ENCODE measurements at places on chromosomes 1 and 21.

DNA sequence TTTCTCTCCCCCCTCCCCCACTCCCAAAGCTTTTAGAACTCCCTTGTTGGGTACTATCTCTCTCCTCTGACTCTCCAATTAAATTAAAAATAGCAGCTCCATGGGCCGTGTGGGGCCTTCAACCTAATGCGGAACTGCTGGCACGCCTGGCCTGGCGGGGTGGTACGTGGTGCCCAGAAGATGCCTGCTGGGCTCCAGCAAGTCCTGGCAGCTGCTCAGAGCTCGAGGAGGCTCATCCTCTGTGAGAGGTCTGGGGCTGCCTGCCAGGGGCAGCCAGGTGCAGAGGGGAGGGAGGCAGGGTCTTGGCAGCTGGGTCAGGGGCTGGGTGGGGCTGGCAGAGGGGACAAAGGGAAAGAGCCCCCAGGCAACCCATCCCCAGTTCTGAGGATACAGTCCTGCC, 74.4 kb downstream of the ACTL8 start:
- no peak for DNase-seq

- peak; percentile 19 for DNase-seq
Measured at GRCh38 chr1:230797942-230798365, 50.8 kb downstream of the CAPN9 start.

DNA sequence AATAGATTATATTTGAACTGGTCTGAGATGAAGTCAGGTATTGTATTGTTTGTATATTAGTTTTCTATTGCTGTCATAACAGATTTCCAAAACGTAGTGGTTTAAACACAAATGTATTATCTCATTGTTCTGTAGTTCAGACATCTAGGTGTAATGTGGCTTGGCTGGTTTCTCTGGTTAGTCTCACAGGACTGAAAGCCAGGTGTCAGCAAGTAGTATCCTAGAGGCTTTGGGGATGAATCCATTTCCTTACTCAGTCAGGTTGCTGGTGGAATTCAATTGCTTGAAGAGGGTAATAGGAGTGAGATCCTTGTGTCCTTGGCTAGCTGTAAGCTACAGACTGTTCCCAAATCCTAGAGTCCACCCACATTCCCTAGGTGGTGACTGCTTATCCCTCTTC, 675.8 kb downstream of the NCAM2 start:
- DNase-seq: no peak

- no peak for DNase-seq
Measured at GRCh38 chr1:9960706-9961562, 17.7 kb downstream of the NMNAT1 start.

GRCh38 chr1:232568906-232569553, 60.9 kb downstream of the SIPA1L2 start:
- no peak for DNase-seq
